ENCODE measurements at places on chromosomes 2 and 18.

GRCh38 chr2:219174146-219174545 lies 2.6 kb downstream of the CNPPD1 start:
- DNase-seq: no peak

DNA sequence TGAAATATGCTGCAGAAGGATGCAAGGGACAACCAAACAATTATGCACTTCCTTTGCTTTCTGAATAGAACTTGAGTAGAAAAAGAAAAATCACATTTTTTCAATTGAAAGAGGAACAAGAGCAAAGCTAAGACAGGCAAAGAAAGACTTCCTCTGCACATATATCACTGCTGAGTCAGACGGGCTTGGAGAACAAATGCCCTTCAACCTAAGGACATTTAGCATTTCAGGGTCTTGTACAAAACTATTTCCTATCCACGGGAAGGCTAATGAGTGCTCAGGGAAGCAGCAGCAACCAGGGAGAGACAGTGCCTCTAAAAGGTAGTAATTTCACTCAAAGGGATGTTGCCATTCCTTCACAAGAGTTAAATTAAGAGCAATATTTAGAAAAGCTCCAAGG lies 570.0 kb upstream of the GCFC2 start:
- DNase-seq: no peak

DNA sequence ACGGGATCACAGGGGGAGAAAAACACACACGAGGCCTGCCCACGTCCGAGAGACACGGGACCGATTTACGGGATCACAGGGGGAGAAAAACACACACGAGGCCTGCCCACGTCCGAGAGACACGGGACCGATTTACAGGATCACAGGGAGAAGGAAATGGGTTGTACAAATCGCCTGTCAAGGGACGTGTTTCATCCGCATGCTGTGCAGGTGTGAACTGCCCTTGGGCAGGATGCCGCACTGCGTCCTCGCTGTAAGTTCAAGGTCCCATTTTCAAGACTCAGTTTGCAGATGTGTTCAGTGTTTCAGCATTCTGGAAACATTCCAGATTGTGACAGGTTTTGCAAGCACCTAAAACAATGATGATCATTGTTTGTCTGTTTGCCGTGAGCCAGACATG lies 2.3 kb upstream of the KCNG2 start:
- no peak for DNase-seq

DNA sequence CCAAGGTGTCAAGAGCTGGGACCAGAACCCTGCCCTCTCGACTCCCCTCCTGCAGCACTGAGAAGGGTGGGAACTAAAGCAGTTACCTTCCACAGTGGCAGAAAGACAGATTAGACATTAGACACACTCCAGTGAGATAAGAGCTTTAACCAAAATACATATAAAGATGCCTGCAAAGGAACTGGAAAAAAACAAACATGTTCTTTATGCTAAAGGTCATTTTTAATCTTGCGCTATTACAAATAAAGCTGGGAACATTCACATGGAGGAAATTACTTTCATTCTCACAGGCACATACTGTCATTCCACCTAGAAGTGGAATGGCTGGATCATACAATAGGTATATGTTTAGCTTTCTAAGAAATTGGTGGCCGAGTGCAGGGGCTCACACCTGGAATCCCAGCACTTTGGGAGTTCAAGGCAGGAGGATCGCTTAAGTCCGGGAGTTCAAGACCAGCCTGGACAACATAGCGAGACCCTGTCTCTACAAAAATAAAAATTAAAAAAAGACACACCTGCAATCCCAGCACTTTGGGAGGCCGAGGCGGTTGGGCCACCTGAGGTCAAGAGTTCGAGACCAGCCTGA lies 41.9 kb downstream of the C2orf76 start:
- DNase-seq: no peak

- DNase-seq: no peak
Measured at GRCh38 chr18:47605093-47605492, 325.4 kb downstream of the SMAD2 start.

DNA sequence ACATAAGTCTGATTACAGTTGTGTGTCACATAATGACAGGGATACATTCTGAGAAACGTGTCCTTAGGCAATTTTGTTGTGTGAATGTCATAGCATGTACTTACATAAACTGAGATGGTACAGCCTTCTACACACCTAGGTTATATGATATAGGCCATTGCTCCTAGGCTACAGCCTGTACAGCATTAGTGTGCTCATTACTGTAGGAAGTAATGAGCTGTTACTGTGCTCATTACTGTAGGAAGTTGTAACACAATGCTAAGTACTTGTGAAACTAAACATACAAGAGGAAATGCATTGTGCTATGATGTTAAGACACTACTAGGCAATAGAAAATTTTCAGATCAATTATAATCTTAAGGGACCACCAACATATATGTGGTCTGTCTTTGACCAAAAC lies 72.8 kb downstream of the UPP2 start:
- no peak for DNase-seq

GRCh38 chr2:160389875-160390274 lies 103.7 kb downstream of the RBMS1 start:
- DNase-seq: no peak

- no peak for DNase-seq
Measured at GRCh38 chr18:75183524-75183923, 25.4 kb downstream of the PTGR3 start.

- DNase-seq: no peak
Measured at GRCh38 chr18:71001597-71001996, 712.8 kb downstream of the SOCS6 start.

GRCh38 chr2:210445116-210445707 lies 31.3 kb downstream of the LANCL1 start:
- DNase-seq: no peak

Data from C1 segment of cervical spinal cord (tissue), 14 donors.